ENCODE measurements at places on chromosomes 2 and 18.
A peak's percentile ranks its signal among the peaks of the same experiment; 100 is the strongest.

DNA sequence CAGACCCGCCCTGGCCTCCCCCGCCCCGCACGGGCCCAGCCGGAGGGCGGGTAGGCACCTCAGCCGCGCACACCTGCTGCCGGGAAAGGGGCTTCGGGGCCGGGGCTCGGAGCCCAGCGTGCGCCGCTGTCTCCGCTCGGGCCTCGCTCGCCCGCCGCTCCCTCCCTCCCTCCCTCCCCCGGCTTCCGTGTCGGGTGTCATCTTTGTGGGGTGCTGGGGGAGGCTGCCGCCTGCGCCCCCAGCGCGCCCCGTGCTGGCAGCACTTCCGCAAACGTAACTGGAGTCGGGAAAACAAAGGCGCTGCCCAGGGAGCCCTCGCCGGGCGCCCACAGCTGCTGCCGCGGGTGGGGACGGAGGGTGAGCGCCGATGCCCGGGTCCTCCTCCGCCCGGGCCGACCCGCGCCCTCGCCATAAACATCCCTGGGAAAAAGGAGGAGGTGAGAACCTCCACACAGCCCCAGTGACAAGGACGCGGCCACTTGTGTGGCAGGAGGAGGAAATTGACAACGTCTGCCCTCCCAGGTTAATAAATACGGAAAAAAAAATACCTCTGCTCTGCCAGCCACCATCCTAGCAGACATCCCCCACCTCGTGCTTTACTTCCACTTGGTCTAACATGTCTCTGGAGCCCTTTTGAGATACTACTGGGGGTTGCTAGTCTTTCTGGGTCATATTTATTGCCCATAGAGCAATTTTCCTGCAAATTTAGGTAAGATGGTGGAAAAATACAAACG, 550 bp downstream of the MFSD6 start:
- DNase-seq, result peak; percentile 75

- DNase-seq, result no peak
Observed at GRCh38 chr2:170005702-170006101, 172.2 kb upstream of the MYO3B start.

- DNase-seq, result no peak
Observed at GRCh38 chr2:219168526-219168925, 1.3 kb downstream of the SLC23A3 start.

DNA sequence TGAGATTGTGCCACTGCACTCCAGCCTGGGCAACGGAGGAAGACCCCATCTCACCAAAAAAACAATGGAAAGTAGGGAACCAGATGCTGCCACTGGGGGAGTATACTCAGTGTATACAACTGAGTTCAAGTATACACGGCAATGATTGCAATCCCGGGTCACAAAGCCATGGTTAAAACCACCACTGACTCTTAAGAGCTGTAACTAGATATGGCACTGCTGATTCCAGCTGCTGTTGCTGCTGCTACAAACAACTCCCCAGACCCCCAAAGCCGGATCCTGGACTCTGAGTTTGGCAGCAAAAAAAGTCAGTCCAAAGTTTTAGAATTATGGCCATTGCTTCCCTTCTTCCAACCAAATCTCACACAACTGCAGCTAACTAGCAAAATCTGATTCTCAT, 43.7 kb upstream of the COX7A2L start:
- no peak for DNase-seq

DNA sequence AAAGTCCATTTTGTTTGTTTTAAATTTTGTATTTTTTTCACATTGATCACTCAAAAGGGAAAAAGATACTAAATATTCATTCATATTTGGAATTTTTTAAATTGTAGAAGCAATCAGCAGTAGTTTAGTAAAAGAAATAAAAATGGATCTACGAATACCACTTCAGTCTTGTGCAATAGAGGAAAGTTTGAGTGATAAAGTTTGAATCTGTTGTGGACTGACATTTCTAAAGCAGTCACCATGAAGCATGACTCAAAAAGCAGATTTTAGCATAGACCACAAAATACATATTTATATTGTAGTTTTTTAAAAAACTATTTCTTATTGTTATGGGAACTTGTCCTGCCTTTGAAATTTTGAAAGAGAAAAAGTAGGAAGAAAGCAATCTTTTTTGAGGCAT, 520.5 kb upstream of the ZEB2 start:
- no peak for DNase-seq

GRCh38 chr2:9360701-9361100, 62.6 kb downstream of the ITGB1BP1 start:
- DNase-seq, result no peak

GRCh38 chr2:121505986-121506586, 24.6 kb upstream of the RNU4ATAC start:
- no peak for DNase-seq

GRCh38 chr2:189548666-189549448, 31.7 kb downstream of the SLC40A1 start:
- DNase-seq, result no peak

DNA sequence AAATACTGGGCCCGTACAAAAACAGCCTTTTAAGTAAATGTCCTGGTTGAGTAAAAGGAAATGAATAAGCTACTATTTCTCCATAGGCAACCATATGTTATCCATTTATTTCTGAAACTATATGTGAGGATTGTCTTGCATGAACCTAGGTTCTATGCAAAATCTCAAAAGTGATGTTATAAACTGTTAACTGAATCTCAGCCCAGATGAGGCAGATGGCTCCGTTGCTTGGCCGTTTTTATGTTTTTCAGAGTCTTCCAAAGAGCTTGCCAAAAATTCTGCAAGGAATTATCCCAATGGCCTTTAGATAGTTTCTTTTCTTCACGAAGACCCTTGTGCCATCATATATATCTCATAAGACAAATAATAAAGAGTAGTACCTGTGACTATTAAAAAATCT, 1669.5 kb upstream of the DDX18 start:
- DNase-seq, result no peak

DNA sequence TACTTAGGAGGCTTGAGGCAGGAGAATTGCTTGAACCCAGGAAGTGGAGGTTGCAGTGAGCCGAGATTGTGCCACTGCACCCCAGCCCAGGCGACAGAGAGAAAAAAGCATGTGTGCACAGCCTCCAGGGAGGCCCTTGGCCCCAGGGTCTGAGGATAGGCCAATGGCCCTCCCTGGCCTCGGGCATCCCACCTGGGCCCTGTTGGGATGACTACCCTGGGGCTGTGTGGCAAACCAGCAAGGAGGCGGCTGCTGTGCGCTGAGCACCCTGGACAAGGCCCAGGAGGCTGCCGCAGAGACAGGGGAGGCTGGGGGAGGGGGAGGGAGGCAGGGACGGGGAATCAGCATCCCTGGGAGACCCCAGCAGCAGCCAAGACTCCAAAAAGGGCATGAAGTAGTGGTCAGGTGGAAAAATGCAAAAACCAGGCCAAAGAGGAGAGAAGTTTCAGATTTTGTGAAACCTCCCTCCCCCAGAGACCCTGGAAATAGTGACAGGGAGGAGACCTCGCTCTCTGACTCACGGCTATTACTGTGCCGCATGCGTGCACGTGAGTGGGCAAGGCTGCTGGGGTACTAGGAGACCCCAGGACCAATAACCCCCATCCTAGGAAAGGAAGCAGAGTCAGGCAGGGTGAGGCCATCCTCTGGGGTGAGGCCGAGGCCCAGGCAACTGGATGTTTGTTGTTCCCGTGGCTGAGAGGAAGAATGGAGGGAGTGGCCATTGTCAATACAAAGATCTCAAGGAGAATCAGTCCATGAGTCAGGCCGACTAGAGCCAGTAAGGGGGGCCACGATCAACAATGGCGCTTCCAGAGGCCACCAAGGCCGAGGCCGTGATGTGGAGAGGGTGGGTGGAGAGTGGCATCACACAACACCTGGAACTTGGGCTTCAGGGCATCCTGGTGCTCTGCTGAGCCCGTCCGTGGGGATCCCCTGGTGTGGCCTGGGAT, 16.0 kb upstream of the B3GNT7 start:
- no peak for DNase-seq

DNA sequence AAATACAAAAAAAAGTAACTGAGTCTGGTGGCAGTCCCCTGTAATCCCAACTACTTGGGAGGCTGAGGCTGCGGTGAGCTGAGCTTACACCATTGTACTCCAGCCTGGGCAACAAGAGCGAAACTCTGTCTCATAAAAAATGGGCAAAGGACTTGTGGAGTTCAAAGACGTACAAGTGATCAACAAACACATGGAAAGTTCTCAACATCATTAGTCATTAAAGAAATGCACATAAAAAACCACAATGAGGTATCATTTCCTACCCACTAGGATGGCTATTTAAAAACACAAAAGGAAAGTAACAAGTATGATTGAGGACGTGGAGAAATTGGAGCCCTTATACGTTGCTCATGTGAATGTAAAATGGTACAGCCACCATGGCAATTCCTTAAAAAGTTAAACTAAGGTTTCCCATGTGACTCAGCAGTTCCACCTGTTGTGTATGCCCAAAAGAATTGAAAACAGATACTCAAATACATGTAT, 52.3 kb downstream of the RAB10 start:
- DNase-seq, result no peak

DNA sequence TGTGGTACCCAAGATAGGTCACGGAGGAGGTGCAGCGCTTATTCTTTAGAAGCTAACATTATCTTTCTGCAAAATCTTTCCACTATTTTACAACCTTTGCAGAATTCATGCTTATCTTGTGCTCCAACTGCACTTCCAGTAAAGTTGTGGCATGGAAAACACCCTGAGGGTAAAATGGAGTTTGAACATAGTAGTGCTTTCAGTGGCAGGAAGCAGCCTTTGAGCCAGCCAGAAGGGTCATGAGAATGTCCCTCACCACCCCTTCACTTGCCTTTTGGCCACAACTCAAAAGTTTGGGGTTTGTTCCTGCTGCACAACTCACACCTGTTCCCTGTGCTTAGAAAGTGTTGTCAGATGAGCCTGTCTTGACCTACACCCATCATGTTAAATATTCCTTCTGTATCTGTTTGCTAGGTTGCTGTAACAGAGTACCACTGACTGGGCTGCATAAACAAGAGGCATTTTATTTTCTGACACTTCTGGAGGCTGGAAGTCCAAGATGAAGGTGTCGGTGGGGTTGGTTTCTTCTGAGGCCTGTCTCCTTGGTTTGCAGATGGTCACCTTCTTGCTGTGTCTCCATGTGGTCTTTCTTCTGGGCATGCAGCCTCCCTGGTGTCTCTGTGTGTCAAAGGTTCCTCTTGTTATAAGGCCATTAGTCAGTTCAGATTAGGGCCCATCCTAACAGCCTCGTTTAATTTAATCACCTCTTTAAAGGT, 194.1 kb downstream of the SMAD7 start:
- no peak for DNase-seq

DNA sequence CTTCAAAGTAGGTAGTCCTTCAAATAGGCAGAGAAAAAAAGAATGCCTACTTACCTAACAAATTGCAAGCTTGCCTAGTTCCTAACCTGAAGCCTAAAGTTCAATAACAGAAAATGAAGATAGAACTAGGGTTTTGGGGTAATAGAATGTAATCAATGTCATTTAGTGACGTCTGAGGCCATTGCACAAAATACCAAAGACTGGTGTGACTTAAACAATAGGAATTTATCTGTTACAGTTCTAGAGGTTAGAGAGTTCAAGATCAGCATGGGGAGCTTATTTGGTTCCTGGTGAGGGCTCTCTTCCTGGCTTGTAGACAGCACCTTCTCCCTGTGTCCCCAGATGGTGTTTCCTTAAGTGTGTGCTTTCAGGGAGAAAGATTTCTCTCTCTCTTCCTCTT, 4.7 kb upstream of the NPC1 start:
- no peak for DNase-seq

DNA sequence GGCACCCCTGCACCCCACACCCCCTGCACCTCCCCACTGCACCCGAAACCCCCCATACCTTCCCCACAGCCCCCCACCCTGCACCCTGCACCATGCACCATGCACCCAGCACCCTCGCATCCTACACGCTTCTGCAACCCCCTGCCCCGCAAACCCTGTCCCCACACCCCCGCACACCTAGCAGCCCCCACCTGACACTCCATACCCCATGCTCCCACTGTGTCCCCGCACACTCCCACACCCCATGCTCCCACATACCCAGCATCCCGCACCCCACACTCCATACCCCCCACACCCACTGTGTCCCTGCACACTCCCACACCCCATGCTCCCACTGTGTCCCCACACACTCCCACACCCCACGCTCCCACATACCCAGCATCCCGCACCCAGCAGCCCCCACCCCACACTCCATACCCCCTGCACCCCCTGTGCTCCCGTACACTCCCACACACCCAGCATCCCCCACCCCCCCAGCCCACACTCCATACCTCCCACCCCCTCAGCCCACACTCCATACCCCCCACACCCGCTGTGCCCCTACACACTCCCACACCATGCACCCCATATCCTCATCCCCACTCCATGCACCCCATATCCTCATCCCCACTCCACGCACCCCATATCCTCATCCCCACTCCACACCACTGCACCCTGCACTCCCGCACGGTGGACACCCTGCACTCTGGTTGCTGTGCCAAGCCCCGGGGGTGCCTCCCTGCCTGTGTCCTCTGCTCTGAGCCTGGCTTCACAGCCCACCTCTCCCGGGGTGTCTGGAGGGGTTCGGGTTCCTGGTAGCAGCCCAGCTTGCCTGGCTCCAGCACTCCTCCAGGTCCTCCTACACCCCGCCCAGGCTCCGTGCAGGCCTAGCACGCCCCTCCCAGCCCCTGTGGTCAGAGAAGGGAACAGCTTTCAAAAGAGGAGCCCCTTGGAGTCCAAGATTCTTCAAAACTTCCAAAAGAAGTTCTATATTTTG, 93.9 kb upstream of the CTDP1 start:
- DNase-seq, result no peak

GRCh38 chr2:240566203-240567136, 1.8 kb upstream of the RNPEPL1 start:
- peak; percentile 78 for DNase-seq

GRCh38 chr18:55483266-55483871, 104.6 kb downstream of the TCF4 start:
- DNase-seq, result no peak

DNA sequence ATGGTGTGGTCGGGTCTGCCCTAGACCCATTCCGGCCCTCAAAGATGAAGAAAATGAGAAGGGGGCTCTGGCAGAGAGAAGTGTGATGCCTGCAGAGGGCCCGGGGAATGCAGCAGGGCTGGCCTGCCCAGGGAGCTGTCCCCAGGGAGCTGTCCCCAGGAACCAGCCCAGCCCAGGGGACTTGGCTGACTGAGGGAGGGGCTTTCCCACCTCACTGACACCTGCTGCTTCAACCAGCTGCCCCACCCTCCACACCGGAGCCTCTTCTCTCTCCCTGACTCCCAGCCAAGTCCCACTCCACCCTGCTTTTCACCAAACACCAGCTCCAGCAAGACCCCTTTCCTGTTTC, 111.2 kb downstream of the STPG4 start:
- no peak for DNase-seq

GRCh38 chr2:71856773-71857525, 290.7 kb downstream of the CYP26B1 start:
- DNase-seq, result no peak

- DNase-seq, result no peak
Observed at GRCh38 chr2:130825231-130825965, 11.3 kb upstream of the ARHGEF4 start.

GRCh38 chr2:238857959-238858358, 10.1 kb downstream of the TWIST2 start:
- no peak for DNase-seq

- no peak for DNase-seq
Observed at GRCh38 chr2:238465487-238466242, 38.9 kb downstream of the ASB1 start.

- no peak for DNase-seq
Observed at GRCh38 chr2:154655499-154655898, 43.0 kb upstream of the KCNJ3 start.

GRCh38 chr2:67709835-67710234, 312.7 kb downstream of the ETAA1 start:
- no peak for DNase-seq

- no peak for DNase-seq
Observed at GRCh38 chr2:174341995-174342685, 7.4 kb downstream of the SP9 start.
